ENCODE measurements at places on chromosomes 12 and 14.

DNA sequence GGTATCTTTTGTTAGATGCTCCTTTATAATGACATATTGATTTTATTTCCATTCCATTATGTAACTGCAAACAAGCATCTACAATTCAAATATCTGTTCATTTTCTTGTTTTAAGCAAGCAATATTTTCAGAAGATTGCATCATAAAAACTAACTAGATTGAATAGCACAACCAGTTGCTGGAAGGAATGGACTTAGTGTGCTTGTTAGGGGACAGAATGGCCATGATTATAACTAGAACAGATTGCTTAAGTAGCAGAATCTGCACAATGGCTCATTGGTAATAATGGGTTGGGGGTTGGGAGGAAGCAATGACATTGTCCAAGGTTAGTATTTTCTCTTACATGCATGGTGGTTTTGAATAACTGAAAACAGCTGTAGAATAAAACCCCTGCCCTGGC lies 939.5 kb downstream of the SLC16A7 start:
- no peak for DNase-seq

GRCh38 chr12:26452511-26452910 lies 257.1 kb downstream of the SSPN start:
- DNase-seq = no peak

- DNase-seq = no peak
Measured at GRCh38 chr12:15131431-15131830, 89.8 kb downstream of the RERG start.

- DNase-seq = no peak
Measured at GRCh38 chr14:100762089-100762515, 35.4 kb downstream of the DLK1 start.

DNA sequence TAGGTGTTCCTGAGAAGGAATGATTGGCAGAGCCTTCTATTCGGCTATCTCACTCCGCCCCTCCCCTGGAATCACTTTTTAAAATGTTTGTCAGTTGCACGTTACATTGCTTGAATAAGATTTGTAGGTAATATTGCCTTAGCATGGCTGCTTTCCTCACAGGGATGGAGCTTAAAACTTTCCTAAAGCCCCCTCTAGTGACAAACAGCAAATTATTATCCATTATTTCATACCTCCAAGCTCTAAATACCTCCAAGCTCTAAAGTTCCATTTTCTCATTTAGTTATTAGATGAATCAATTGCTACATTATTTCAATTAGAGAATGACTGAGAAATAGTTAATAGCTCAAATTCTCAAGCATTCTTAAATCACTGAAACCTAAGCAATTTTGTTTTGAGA lies 5.1 kb upstream of the SPATA7 start:
- no peak for DNase-seq

- no peak for DNase-seq
Measured at GRCh38 chr14:70803321-70804310, 5.7 kb downstream of the MAP3K9 start.

DNA sequence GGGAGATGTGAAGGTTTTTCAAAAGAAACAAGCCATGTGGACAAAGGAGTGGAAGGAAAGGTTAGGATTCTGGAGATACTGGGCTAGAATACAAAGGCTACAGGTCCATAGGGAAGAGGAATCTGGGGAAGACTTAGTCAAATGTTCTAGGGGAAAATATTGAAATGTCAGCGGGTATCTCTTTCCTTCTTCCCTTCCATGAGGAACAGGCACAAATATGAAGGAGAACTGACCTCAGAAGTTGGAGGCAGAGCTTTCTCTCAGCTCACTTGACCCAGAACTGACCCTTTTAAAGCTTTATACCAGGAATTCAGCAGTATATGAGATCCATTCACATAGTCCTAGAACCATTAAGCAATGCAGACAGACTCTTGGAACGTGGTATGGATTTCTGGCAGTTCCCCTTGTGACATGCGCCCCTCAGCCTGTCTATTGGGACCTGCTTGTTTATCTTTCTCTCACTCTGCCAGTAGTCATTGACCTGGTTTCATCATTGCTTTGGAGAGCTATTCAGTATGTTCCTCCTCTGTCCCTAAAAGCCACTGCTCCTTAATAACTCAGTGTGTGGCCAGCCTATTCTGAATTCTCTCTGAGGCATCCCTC lies 43.0 kb upstream of the GSG1 start:
- no peak for DNase-seq

DNA sequence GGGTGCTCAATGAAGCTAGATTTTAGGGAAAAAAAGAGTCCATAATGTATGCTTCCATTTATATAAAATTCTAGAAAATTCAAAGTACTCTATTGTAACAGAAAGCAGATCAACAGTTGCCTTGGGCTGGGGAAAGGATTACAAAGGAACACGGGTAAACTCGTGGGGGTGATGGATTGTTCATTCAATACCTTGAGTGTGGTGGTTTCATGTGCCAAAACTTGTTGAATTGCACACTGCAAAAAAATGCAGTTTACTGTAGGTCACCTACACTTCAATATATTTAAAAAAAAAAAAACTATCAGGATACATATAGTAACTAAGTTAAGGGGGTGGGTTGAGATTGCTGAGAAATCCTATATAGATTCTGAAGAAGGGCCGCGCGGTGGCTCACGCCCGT lies 33.6 kb downstream of the PAWR start:
- no peak for DNase-seq

- DNase-seq = no peak
Measured at GRCh38 chr12:106048676-106049075, 90.1 kb downstream of the NUAK1 start.

- no peak for DNase-seq
Measured at GRCh38 chr12:122352394-122352793, 70.1 kb downstream of the CLIP1 start.

- DNase-seq = no peak
Measured at GRCh38 chr12:93317227-93317626, 60.5 kb upstream of the NUDT4 start.

All from NCI-H1417 treated with DMSO at 0.1 percent for 48 hours (cell line).